HAP-1 (cell line): ENCODE measurements at places on chromosomes 13 and 19.

- no peak for DNase-seq
Observed at GRCh38 chr13:27201661-27202060, 30.1 kb upstream of the USP12 start.

DNA sequence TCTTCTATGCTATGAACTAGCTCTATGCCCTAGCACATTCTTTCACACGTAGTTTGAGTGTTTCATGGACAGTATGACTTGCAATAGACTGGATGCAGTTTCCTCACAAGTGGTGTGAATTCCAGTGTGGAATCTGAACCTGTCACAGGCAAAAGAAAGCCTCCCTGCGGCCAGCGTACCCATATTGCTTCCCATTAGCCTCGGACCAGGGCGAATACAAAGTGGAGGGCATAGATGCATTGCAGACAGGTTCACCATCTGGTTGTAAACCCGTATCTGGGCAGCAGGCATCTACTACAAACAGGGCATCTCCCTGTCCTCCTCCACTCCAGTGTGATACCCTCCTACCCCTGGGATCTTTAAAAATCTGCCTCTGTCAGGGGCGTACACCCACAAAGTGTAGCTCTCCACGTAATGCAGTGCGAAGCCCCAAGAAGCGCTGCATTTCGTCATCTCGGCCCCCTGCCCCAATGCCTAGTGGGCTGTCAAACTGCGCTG is 1.4 kb upstream of the CIC start:
- DNase-seq: no peak

- DNase-seq: no peak
Observed at GRCh38 chr13:60435762-60436374, 38.8 kb downstream of the TDRD3 start.

DNA sequence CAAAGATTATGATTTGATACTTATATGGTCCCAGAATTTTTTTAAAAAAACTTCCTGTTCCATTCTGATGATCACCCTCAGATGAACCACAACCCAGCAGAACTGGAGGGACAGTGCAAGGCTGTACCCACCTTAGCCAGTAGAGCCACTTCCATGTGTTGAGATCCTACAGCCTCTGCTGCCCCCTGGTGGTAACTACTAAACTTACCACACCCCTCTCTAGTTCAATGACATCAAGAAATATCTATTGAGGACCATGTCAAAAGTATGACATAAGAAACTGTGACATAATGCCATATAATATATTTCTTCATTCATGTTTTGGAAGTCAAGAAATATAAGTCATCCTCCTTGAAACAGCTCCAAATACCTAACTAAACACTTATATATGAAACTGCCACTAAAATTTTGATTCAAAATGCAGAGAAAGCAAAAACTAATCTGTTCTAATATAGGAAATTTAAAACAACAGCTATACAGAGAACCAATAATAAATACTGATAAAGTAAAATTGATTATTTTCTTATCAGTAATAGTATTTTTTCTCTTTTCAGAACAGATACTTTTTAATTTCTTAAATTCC is 412.6 kb downstream of the KCTD12 start:
- peak; percentile 85 for DNase-seq

- DNase-seq: no peak
Observed at GRCh38 chr19:45477713-45478453, 10.1 kb downstream of the FOSB start.
